Activated effector memory CD4-positive, alpha-beta T cell treated with anti-CD3 and anti-CD28 coated beads, Interleukin-2, amount 50 U/mL, for 16 hours (primary cell): ENCODE measurements at places on chromosomes 4 and X.

DNA sequence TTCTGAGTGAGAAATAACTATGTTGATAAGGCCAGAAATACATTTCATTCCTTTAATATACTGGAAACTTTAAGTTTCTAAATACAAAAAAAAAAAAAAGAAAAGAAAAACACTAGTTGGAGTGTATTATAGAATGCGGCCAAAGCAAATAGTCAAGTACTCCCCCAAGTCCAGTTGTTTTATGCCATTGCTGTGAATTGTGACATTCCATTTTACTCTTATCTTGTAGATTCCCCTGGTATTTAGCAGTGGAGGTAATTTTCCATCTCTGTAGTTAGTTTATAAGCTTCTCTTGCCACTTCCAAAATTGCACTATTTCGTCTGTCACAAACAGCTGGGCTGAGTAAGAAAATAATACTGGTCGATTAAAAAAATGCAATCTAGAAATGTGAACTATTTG, 426.0 kb downstream of the PCDH18 start:
- DNase-seq, result no peak

GRCh38 chr4:138832563-138832962, 183.0 kb upstream of the NOCT start:
- no peak for DNase-seq

- no peak for DNase-seq
Observed at GRCh38 chr4:32061916-32062315, 1341.7 kb downstream of the PCDH7 start.

GRCh38 chr4:89164400-89164799, 53.1 kb downstream of the TIGD2 start:
- no peak for DNase-seq

DNA sequence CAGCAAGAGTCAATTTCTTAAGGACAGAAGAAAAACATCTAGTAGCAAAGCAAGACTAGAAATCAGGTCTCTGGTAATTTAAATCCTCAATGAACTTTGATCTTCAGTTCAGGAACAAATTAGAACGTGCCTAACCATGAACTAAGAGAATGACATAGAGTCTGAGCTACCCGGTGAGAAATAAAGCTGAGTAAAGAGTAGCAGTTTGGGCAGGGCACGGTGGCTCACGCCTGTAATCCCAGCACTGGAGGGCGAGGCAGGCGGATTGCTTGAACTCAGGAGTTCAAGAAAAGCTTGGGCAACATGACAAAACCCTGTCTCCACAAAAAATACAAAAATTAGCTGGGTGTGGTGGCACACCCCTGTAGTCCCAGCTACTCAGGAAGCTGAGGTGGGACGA, 37.7 kb downstream of the ACE2 start:
- DNase-seq, result no peak

- DNase-seq, result no peak
Observed at GRCh38 chrX:154731881-154732280, 19.0 kb downstream of the GAB3 start.

DNA sequence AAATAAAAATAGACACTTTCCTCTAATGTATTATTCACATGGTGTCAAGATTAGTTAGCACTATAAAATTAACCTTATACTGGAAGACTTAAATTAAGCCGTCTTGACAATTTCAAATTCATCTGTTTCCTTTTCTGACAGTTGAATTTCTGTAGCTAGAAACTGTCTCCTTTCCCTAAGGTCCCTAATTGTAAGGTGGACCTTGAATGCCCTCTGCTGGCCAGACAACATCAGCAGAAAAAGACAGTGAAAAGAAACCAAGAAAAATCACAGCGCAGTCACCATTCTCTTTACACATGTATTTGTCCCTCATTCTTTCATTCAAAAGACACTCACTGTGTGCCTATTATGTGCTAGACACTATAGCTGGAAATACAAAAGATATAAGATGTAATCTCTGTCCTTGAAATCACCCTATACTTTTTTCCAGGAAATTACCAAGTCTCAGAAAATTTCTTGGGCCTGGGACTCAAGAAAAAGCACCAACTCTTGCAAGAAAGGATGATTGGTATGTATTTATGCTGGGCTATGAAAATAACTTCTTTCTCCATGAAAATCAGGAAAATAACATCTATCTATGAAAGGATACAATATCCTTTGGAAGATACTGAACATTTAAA, 32.7 kb upstream of the AMBN start:
- no peak for DNase-seq

DNA sequence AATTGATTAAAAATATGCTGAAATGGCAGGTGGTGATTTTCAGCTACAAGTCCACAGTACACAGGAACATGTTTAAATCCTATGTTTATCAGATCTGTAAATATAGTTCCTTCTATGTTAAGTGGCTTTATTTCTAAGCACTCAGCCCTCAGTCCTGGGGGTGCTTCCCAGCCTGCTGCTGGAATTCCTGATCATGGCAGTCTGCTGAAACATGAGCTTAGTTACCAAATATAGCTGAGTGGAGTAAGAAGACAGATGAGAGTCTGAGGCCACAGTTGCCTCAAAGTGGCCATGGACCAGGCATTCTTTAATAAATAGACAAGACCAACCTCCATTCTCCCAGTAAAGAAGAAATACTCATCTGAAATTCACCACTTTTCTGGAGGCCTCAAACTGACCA, 17.1 kb upstream of the DDX60 start:
- DNase-seq, result no peak

DNA sequence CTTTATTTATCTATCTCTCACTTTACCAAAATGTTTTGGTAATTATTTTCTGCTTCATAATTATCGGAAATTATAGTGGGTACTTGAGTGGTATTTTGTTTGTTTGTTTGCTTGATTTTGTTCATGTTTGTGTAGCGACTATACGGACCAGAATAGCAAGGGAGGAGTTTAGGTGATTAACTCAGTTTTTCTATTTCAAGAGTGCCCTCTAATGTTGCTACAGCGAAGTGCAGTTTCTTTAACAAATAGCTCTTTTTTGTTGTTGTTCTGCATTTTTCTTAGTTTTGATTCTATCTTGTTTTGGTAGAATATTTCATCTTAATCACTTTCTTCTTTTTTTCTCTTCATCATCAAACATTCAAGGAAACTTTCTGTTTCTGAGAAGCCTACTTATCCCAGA, 40.8 kb upstream of the QRFPR start:
- DNase-seq, result no peak

DNA sequence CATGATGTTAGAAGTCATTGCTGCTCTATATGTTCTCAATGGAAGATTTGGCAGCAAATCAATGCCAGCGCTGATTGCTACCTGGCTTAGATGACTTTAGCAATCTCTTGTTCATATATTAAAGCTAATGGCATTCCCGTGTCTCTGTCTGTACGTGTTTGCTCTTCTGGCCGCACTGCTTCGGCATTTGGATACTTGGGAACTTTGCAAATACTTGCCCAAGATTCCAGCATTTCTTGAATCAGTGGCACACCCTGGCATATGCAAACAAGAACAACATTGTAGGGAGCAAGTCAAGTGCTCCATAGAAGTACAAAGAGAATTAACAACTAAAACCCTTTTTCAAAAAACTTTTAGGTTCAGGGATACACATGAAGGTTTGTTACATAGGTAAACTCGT, 128.9 kb upstream of the TMEM164 start:
- DNase-seq, result no peak

DNA sequence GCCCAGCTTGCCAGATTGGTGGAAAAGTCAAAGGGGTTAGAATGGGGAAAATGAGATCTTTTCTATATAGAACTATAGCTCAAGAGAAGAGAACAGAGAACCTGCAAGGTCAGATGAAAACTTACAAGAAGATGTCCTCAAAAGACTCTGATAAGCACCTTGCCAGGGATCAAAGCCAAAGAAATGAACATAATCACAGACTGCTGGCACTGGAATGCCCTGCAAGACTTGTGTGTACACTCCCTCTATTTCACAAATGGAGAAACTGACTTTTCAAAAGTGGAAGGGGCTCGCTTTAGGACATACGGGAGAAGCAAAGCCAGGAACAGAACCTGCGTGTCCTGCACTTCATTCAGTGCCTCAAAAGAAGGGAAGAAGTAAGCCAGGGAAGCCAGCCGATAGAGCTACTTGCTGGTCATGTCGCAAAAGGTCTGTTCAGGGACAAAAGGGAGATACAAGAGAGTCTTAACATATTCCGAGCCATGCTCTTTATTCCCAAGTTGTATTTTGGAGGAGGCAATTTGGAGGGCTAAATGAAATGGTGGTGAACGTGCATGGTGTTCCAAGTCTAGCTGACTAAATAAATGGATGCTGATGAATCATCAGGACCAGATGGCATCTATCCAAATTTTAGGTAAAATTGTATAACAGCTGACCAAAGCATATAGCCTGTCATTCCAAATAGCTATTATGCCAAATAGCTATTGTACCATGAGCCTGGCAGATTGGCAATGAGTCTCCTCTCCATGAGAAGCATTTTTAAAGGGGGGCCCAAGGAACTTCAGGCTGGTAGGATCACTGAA, 175.6 kb upstream of the GPC4 start:
- DNase-seq, result no peak

DNA sequence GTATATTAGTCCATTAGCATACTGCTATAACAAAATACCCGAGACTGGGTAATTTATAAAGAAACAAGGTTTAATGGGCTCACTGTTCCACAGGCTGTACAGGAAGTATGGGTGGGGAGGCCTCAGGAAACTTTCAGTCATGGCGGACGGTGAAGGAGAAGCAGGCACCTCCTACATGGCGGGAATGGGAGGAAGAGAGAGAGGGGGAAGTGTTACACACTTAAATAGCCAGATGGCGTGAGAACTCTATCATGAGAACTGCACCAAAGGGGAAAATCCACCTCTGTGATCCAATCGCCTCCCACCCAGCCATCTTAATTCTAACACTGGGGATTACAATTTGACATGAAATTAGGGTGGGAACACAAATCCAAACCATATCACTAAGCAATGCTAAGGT, 98.9 kb upstream of the SH3RF1 start:
- DNase-seq, result no peak

- DNase-seq, result peak; percentile 75
Observed at GRCh38 chrX:25020905-25021449, 5.2 kb upstream of the ARX start.

DNA sequence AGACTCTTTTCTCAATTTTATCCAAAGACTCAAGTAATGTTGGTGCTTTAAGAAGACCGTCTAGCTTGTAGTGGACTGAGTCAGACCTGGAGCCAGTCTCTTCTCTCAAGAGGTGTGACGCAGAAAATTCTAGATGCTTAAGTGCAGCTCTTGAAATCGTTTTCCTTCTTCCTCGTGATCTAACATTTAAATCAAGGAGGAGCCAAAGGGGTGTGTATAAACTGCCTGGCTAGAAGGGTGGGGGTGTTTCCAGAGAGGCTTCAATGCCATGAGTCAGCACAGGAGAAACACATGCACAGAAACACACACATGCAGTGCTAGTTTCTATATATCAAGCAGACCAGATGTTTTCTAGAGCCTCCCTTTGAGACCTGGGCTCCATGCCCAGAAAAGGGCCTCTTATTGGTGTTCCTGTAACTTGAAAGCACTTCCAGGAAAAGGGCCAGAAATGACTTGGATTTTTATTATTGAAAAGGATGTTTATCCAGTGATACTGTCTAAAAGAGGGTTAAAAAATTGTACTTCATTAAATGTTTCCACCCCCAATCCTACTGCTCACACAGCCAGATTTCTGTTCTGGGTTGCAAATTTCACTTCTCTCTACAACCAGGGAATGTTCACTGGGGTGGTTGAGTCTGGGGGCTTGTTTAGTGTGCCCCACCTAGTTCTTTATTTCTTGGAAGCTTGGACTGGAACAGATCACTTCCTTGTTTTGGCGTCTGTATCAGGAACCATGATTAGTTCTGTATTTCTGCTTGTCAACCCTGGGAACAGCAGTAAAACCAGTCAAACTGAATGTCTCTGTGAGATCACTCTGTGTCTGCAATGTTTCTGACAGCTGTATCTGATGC, at the start of gene CLIC2:
Gene CLIC2 (minus strand): TSS at position 129 of the 851 bp plus-strand sequence. CDS start 187 bp downstream, outside the sequence.
- no peak for DNase-seq

- DNase-seq, result no peak
Observed at GRCh38 chrX:150086371-150086770, 148.1 kb upstream of the EOLA2 start.

DNA sequence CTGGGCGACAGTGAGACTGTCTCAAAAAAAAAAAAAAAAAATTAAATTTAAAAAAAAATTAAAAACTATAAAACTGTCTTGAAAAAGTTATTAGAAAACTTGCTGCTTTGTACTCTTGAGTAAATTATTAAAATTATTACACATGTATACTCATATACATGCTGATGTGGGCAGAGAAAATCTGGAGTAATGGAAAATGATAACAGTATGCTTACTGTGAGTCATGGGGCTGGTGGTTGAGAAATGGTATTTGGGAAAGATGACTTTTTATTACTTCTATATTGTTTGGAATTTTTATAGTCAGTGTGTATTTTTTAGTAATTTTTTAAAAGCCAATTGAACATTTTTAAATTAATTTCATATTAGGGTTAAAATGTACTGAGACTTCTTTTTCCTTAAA, 7.5 kb downstream of the YY2 start:
- DNase-seq, result no peak

DNA sequence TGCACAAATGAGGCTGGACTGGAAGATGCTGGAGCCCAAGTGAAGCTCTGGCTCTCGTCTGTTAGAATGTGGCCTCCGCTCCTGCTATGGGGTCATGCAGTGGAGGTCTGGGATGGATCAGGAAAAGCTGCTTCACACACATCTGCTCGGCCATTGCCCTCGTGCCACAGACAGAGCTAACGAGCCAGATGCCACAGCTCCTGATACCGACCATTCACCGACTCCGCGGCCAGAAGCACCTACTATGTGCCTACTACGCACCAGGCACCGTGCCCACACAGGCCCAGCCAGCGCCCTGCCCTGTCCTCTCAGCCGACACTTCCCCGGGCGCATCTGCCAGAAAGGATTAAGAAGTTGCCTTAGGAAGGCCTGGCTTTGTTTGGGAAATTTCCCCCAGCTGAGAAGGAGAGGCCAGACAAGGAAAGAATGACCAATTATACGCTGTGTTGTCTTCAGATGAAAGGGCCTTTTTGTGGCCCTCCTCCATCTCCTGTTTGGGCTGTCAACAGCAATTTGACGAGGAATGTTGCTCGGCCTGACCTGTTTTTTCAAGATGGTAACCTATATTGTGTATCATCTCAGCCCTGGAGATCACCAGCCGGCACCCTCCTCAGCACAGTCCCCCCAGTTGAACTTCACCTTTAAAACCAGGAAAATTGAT, 34.3 kb downstream of the HMX1 start:
- DNase-seq, result peak; percentile 25

DNA sequence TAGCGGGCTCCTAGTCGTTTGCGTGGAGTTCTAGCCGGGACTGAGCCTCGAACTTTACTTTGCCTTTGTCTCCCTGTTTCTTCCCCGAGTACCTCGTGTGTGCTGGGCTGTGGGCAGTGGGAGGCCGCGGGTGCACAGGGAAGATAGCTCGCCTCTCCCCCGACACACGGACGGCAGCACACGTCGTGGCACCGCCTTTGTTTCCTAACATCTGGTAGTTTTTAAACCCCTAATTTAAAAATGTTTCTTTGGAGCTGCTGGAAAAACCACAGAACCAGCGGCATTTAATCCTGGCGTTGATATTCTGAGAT, 866 bp downstream of the RBM46 start:
- DNase-seq, result no peak

GRCh38 chrX:32421266-32421665, 790.1 kb downstream of the DMD start:
- no peak for DNase-seq

- no peak for DNase-seq
Observed at GRCh38 chr4:112852601-112853000, 196.9 kb upstream of the ANK2 start.
